ENCODE measurements at places on chromosomes 1 and 21.

DNA sequence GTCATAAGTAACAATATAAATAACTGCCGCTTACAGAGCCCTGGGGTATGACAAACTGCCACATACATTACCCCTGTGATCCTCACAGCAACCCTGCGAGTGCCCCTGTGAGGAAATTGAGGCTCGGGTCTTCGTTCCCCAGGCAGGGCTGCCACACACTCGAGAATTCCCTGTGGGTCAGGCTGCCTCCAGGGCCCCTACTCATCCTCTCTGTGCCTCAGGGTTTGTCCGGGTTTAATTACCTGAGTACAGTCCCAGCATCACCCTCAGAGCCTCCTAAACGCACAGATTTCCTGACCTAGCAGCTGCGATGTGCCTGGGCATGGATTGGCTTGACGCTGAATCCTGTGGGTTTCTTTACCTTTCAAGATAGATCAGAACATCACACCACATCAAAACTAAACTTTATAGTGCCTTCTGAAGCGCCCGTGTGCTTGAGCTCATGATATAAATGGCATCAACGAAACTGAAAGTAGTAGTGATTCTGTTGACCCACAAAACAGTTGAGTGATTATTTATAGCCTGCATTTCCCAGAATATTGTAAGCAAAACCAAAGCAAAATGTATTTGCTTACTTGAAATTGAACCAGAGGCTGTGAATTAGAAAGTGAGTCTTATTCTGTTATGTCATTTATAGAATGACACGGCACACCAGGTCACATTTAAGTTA lies 14.0 kb downstream of the SLC37A1 start:
- DNase-seq, result no peak

GRCh38 chr1:22662318-22662717 lies 9.3 kb downstream of the C1QB start:
- no peak for DNase-seq

DNA sequence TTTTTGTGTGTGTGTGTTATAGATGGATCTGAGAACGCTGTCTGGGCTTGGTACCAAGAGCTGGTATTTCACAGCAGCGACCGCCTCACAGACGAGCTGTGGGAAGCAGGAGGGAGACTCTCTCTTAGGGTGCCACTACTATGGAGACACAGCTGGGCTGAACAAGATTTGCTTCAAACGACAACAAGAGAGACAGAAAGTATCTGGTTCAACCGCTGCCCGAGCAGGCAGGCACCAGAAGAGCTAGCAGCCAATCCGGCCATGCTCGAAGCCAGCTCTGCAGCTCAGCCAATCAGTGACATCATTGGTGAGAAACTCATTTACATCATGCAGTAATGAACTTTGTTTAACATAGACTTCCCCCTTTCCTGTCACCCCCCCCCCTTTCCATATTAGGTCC lies 341.3 kb downstream of the USP25 start:
- DNase-seq, result no peak

GRCh38 chr1:200561856-200562214 lies 58.7 kb downstream of the KIF14 start:
- DNase-seq, result no peak

DNA sequence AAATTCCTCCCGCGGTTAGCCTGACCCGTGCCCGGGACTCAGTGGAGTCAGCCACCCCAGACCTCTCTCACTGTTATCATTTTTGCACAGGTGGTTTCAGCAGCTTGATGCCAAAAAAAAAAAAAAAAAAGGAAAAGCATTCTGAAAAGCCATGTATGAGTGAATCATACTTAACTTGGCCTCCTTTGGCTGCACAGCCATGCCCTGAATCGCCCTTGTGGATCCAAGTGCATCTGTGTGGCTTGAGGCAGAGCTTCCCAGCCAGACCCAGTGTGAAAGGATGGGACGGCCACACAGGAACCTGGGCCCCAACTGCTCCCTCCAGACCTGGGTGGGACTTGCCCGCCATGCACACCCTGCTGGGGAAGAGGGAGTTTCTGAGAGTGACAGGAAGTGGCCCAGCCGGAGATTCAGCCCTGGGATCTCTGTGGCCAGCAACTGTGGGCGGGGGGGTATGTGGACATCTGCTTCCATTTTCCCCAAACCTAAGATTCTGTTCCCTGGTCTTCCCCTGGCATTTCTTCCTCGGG lies 8.6 kb downstream of the YBEY start:
- no peak for DNase-seq

GRCh38 chr1:202567738-202568137 lies 142.5 kb downstream of the SYT2 start:
- no peak for DNase-seq

- no peak for DNase-seq
Measured at GRCh38 chr1:223429821-223430220, 36.6 kb downstream of the CCDC185 start.

- DNase-seq, result no peak
Measured at GRCh38 chr1:12454406-12455391, 163.3 kb downstream of the DHRS3 start.

GRCh38 chr1:2492091-2492490 lies 16.0 kb downstream of the PLCH2 start:
- no peak for DNase-seq

DNA sequence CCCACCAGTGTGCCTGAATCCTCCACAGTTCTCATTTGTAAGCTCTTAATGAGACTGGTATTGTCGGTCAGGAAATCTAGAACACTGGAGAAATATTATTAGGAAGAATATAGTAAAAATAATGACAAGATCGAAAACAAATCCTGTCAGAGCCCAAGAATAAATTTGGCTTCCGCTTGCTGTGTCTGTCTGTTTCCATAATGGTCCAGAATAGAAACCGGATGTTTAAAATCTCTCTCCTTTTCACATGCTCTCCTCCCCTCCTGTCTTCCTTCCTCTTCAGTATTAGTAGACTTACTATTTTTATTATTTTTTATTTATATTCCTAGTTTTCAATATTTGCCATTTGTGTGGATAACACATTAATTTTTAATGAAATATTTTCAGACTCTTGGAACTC lies 187.7 kb downstream of the SDCCAG8 start:
- DNase-seq, result no peak

- DNase-seq, result no peak
Measured at GRCh38 chr1:64320007-64320406, 116.6 kb downstream of the UBE2U start.

GRCh38 chr1:116991918-116992317 lies 9.6 kb upstream of the CD101 start:
- DNase-seq, result no peak

DNA sequence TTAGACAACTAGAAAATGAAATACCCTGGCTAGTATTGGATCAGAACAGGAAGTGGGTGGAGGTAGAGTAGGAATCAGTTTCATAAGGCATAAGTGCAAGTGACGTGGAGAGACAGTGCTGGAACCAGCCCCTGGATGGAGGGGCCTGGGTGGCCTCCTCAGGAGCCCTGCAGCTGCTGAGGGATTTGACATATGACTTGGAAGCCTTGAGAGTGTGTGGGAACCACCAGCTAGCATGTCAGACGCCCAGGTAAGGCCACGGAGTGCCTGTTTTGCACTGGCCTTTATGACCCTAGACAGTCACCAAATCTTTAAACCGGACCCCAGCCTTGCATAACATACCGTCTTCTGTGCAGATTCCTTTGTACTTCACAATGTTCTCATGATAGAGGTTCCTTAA lies 94.4 kb downstream of the RAVER2 start:
- DNase-seq, result no peak

DNA sequence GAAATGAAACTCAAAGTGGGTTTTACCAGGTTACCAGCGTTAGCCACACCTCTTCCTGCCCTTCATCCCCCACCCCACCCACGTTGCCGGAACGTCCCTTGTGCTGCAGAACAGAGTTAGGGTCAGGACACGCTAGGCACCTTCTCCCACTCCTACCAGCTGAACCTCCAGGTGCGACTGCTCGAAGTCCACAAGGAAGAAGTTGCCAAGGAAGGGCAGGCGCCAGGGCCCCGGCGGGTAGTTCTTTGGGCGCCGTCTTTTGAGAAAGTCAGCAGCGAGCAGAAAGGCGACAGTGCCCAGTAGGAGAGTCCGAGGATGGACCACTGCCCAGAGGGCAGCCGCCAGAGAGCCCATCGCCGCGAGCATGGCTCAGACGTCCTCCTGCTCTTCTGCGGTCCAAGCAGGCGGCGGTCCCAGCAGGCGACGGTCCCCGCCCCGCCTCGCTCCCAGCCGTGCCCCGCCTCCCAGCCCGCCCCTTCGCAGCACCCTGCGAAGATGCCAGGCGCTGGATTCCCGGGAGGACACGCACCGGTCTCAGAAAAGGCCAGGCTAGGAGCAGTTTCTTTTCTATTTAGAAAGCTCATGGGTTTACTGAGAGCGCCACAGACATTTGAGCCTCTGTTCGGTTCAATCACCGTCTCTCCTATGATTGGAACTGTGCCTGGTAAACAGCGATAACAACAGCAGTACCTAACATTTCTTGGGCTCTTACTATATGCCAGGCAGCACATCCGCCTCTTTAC lies at the start of gene CYP2J2:
TSS of gene CYP2J2 (minus strand) at position 393 of the 743 bp plus-strand sequence. CDS start at position 366, 27 bp downstream.
- DNase-seq, result no peak

- DNase-seq, result no peak
Measured at GRCh38 chr21:32956061-32956656, 69.6 kb upstream of the OLIG2 start.

GRCh38 chr1:218711001-218711400 lies 365.9 kb downstream of the TGFB2 start:
- DNase-seq, result no peak

GRCh38 chr1:42957229-42957879 lies 1.3 kb downstream of the SLC2A1 start:
- no peak for DNase-seq

DNA sequence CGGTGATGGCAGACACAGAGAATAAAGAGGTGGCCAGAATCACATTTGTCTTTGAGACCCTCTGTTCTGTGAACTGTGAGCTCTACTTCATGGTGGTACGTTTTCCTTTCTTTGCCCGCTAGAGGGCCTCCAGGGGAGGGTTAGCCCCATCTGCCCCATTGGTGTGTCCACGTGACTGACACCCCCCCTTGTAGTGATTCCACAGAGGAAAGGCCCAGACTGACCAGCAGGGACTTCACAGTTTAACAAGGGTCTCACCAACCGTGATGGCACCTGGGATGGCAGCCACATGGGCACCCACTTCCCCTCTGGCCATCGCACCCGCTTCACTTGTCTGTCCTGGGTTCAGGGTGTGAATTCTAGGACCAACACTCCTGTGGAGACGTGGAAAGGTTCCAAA lies 22.3 kb upstream of the SARS1 start:
- no peak for DNase-seq

GRCh38 chr1:10204003-10204642 lies 6.2 kb upstream of the KIF1B start:
- DNase-seq, result no peak

DNA sequence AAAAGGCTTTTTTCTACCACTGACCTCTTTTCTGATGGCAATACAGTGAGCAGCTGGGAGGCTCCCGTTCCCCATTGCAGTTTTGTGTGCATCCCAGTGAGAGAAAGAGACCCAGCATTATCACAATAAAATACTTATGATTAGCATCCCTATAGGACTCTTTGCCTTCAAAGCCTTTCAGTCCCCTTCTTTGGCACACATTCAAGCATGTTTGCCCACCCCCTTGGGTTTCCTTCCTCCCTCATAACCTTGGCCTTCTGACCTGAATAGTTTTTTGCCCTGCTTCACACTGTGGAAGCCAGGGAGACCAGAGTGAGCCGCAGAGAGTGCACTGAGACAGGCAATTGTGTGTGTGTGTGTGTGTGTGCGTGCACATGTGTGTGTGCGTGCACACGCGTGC lies 13.2 kb upstream of the PLXNA2 start:
- DNase-seq, result no peak

- no peak for DNase-seq
Measured at GRCh38 chr1:41791667-41792484, 126.8 kb downstream of the HIVEP3 start.

DNA sequence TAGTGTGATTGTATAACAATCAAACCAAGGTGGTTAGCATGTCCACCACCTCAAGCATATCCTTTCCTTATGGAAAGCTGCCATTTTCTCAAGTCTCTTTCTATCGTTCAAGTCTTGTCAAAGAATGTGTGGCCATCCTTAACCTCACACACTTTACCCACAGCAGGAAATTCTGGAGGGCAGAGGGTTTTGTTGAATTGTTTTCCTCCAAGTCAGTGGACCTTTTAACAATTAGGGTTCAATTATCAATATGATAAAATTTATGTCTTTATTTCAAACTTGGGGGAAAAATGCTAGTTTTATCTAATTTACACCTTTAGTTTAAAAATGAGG lies 14.2 kb upstream of the PTPRC start:
- DNase-seq, result no peak

GRCh38 chr1:9027307-9027706 lies 1.1 kb upstream of the SLC2A7 start:
- no peak for DNase-seq

GRCh38 chr1:154157520-154158306 lies 2.8 kb upstream of the NUP210L start:
- peak; percentile 54 for DNase-seq

- DNase-seq, result no peak
Measured at GRCh38 chr1:227428803-227429202, 110.5 kb upstream of the CDC42BPA start.

- DNase-seq, result no peak
Measured at GRCh38 chr1:66557157-66557556, 23.2 kb downstream of the SGIP1 start.

- DNase-seq, result no peak
Measured at GRCh38 chr21:39047046-39047445, 136.2 kb downstream of the PSMG1 start.

DNA sequence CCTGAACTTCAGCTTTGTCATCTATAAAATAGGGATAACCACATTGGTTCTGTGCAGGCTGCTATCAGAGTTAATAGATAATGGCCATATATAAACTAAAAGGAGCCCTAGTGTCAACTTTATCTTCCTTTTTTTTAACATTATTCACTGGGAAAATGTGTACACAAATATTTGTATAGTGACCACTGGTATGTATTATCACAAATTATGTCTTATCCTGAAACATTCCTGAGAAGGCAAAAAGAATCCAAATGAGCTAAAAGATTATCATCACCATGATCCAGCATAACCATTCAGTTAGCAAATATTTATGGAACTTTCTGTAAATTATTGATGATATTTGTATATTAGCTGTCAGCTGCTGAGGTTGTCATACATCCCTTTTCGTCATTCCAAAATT lies 16.6 kb downstream of the ANGPTL3 start:
- DNase-seq, result no peak

- DNase-seq, result no peak
Measured at GRCh38 chr1:217747156-217747769, 116.1 kb downstream of the SPATA17 start.
